ENCODE measurements at places on chromosomes 4 and X.

- DNase-seq, result no peak
Measured at GRCh38 chr4:128606173-128606572, 203.3 kb upstream of the JADE1 start.

- no peak for DNase-seq
Measured at GRCh38 chrX:96436105-96436504, 248.5 kb upstream of the DIAPH2 start.

GRCh38 chr4:172858731-172859230, 309.8 kb upstream of the GALNT7 start:
- DNase-seq, result no peak

DNA sequence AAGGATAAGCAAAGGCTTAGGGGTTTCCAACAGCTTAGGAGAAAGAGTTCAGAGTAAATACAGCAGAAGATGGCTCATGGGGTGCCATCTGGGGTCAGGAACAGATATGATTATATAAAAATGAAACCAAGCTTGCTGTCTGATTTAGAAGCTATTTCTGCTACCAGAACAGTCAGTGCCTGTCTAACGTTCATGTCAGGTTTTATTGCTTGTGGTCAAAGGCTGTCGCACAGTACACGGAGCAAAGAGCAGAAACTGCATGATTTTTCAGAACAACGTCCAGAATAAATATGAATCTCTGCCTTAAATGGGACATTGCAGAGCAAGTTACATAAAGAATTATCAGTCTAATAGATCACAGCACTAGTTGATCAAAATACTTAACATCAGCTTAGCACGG, 17.4 kb downstream of the CETN2 start:
- no peak for DNase-seq

- no peak for DNase-seq
Measured at GRCh38 chr4:67883458-67883857, 344 bp downstream of the TMPRSS11D start.

DNA sequence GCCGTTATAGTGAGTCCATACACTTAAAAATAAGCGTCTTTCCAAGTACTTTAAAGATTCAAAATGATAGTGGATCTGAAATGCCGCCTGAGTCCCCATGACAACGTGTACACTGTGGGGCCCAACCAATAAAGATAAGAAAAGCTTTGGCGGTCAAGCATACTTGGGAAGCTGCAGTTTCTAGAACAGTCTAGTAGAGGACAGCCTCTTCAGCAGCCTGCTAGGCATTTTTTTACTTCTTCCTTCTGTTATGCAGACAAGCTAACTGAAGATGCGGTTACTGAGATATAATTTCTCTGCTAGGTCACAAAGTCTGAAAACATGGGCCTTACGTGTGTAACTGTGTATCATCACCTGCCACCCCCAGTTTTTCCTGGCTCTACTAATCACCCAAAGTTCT, 402 bp upstream of the UPRT start:
- DNase-seq, result no peak

DNA sequence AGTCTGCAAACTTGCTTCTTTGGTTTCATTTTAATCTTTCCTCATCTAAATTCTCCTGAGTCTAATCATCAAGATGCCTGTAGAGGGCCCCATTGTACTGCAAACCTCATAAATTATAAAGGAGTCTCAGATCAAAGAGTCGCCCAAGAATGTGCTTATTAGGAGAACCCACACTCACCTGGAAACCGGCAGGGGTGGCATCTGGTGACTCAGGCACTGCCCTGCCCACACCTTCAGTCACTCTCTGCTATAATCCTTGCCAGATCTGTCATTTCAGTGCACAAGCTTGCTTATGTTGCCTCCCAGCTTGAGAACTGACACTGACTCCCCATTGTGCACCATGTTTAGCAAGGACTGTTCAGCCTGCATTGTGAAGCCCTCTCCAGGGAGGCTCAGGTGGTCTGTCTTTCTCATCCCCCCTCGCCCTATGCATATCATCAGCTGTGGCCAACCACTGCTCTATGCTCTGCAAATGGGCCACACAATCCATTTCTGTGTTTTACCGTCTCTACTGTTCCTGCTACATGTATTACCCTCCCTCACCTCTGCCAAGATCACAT, 12.4 kb downstream of the EPGN start:
- peak; percentile 28 for DNase-seq

GRCh38 chr4:78019414-78019813, 37.7 kb upstream of the FRAS1 start:
- no peak for DNase-seq

DNA sequence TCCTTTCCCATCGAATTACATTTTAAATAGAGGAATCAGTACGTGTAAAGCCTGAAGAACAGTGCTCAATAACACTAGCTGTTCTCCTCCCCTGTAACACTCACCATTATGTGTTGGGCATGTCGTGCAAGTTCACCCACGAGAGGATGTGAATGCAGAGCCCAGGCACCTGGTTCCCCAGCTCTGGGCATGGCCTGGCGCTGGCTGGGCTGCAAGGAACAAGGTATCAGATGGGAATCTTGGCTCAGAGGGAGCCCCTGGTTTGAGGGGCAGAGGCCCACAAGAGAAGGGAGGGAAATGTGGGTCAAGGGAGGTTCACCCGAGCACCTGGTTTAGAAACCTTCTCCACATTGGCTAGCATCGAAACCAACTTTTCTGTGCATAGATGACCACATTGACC, 41.7 kb upstream of the MTM1 start:
- no peak for DNase-seq

DNA sequence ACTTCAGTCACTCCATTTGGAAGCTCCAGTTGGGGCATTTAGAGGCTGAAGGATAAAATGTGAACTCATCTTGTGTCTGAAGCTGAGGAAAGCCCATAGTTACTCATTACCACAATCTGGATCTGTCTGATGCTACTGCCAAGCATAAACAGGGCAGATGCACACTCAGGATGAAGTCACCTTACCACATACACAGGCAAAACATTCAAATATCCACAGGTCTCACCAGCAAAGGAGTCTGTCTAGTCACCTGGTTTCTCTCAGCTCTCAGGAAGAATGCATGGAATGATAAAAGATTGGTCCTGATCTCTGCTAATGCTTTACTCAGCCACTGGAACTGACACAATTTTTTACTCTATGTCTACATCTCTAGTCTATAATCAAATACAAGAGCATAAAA, 13.0 kb upstream of the ODAPH start:
- DNase-seq, result no peak
